Naive thymus-derived CD4-positive, alpha-beta T cell (primary cell): ENCODE measurements at places on chromosomes 16 and 17. TPM values are rescaled to one million over a fixed set of nuclear protein-coding genes. Genes with fewer than 3 reads are reported as not detected.

IL32 gene
- 631 TPM for total RNA-seq

- H3K27ac ChIP-seq, result no peak overlapping the region
- no peaks in the 10 kb centered on the region for H3K27me3 ChIP-seq
- no peaks in the 10 kb centered on the region for H3K36me3 ChIP-seq
- no peak for DNase-seq
Observed at GRCh38 chr17:83181991-83182619, 102.7 kb downstream of the METRNL start.

GRCh38 chr16:80788027-80788426 lies 16.4 kb downstream of the CDYL2 start:
- H3K27me3 ChIP-seq, result no peaks in the 10 kb centered on the region
- no peaks in the 10 kb centered on the region for H3K4me1 ChIP-seq
- no peak overlapping the region for H3K27ac ChIP-seq
- DNase-seq, result no peak

GRCh38 chr16:75455677-75456076 lies 8.8 kb downstream of the TMEM170A start:
- no peak for DNase-seq
- H3K27ac ChIP-seq, result no peak overlapping the region
- H3K4me1 ChIP-seq, result no peaks in the 10 kb centered on the region
- no peaks in the 10 kb centered on the region for H3K27me3 ChIP-seq

- no peak within 1 kb of the TSS for H3K27ac ChIP-seq
- H3K36me3 ChIP-seq, result no peaks in the 10 kb centered on the region
- H3K27me3 ChIP-seq, result peaks cover 6% of the 10 kb centered on the region
- H3K4me3 ChIP-seq, result no peak within 1 kb of the TSS
- no peaks in the 10 kb centered on the region for H3K4me1 ChIP-seq
Observed at GRCh38 chr17:68600931-68601564, at the start of gene FAM20A. FAM20A (minus strand) TSS chr17:68601367; CDS start chr17:68600666, 701 bp downstream.

- H3K27ac ChIP-seq, result no peak overlapping the region
- H3K36me3 ChIP-seq, result no peaks in the 10 kb centered on the region
- H3K4me1 ChIP-seq, result no peaks in the 10 kb centered on the region
- no peak overlapping the region for H3K4me3 ChIP-seq
Observed at GRCh38 chr16:8094696-8095095, 495.6 kb downstream of the TMEM114 start.

GRCh38 chr17:42818379-42818778 lies 5.7 kb downstream of the BECN1 start:
- no peaks in the 10 kb centered on the region for H3K27me3 ChIP-seq
- peaks cover 83% of the 10 kb centered on the region for H3K36me3 ChIP-seq
- no peak for DNase-seq
